ENCODE measurements at places on chromosomes 12 and 14.

DNA sequence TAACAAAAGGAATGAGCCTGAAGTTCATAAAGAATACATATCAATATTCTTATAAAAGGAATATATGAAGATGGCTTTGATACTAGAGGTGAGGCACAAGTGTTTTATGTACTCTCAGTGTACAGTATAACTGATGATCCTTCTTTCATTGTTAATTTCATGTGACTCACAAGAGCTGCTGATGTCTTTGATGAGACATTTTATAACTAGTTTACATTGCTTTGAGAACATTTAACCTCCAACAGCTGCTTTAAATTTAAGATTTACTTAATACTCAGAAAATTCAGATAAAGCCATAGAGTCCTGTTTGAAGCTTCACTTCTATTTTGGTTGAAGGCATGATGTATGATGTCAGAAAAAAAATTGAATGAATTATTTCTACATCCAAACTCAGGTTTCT, 59.8 kb downstream of the WASHC4 start:
- DNase-seq = no peak

- no peak for DNase-seq
Measured at GRCh38 chr12:27412047-27412446, 34.5 kb upstream of the SMCO2 start.

DNA sequence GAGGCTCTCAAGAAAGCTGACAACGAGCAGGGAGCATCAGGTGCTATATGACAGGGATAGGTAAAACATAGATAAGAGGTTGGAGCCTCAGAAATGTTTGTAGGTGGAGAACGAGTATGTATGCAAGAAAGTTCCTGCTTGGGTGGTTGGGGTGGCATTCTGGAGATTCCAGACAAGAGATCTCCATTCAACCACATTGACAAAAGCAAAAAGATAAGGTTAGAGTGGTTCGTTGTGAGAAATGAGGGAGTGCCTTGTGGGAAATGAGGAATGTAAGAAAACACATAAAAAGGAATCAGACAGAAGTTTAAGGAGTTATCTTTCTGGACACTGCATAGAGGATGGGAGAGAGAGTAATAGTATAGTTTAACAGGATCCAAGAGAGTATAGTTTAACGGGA, 290.3 kb downstream of the DPF3 start:
- DNase-seq = no peak

- DNase-seq = no peak
Measured at GRCh38 chr14:54259821-54260220, 137.0 kb upstream of the CDKN3 start.

DNA sequence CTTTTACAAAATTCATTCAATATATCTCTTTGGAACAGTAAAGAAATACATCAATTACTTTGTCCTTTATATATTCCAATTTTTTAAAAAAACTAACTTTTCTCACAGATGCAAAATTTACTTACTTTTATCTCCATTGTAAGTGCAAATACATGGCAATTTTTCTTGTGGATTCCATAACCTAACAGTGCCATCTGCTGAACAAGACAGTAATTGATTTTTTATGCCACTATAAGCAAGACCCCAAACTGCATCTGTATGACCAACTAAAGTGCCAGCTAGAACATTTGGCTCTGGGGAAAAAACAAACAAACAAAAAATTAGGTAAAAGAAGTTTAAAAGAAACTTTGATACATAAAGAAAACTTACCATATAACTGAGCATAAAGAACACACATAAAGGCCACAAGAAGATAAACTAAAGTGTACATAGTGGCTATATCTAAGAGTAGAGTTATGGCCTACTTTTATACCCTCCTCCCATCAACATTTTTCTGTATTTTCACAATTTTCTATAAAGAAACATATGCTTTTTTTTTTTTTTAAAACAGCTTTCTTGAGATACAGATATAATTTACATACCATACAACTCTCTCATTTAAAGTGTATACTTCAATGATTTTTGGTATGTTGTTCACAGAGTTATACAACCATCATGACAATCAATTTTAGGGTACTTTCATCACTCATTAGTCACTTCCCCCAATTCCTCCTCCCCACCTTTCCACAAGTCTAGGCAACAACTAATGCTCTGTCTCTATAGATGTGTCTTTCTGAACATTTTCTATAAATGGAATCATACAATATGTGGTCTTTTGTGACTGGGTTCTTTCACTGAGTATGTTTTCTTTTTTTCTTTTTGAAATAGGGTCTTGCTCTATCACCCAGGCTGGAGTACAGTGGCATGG, 32.6 kb downstream of the COCH start:
- DNase-seq = no peak

- DNase-seq = no peak
Measured at GRCh38 chr12:129298921-129299320, 445.6 kb downstream of the GLT1D1 start.

- DNase-seq = no peak
Measured at GRCh38 chr12:109626378-109627115, 53.0 kb downstream of the MVK start.

DNA sequence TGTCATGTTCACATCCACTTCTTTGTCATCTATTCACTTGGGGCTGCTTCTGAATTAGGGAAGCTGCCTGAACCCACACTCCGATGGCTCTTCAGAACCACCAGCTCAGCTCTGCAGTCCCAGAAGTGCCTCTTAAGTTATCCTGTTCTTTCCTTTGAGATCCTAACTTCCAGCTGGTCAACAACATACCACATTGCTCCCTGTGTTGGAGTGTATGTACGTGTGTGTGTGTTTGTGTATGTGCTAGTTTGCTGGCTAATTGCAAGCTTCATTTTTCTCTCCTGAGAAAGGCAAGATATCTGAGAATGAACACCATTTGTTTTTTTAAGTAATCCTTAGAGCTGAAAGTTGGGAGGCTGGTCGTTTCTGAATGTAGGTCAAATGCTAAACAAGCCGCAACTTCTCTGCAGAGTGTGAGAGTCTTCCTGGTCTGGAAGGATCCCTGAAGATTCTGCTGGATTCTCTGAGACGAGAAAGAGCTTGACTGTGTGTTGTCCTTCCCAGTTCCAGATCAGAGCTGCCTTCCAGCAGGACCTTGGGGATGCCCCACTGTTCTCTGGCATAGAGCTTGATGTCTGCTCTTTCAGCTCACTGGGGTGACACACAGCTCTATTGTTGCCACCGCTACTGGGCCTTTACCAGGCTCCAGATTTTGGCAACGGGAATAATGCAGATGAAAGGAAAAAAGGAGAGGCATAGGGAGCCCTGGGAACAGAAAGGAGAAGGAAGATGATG, 839 bp downstream of the GSG1 start:
- no peak for DNase-seq

- DNase-seq = no peak
Measured at GRCh38 chr12:51199366-51199945, 18.4 kb downstream of the POU6F1 start.

DNA sequence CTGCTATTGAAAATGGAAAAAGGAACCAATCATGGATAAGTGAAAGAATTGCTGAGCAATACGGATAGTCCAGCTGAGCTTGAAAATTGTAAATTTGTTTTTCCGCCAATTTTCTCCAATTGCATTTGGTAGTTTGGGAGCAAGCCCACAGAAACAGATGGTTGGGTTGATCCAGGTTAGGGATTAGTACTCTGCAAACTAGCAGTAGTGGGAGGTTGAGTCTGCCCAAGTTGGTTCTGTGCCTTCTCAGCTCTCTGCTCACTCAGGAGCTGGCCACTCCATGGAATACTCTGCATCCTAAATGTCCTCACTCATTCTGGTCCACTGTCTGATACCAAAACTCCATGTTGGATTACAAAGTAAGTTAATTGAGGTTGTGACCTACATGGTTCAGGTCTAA, 361.1 kb upstream of the ATP2B1 start:
- DNase-seq = no peak
